NCI-H187 (cell line): ENCODE measurements at places on chromosomes 6 and 20.

DNA sequence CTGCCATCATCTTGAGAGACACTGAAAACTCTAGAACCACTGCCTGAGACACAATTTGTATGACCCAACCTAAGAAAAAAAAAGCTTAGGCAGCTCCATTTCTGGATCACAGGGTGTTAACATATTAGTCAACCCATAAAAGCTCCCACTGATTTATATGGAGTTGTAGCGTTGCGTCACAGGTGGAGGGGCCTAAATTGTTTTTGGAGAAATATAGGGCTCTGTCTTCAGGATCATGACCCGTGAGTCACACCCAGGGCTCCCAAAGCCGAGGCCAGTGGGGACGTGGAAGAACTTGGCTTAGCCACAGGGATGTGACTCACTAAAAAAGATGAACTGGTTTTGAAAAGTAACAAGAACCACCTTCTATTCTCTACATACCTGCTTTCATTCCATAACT, 116.5 kb upstream of the BMP2 start:
- no peak for DNase-seq

DNA sequence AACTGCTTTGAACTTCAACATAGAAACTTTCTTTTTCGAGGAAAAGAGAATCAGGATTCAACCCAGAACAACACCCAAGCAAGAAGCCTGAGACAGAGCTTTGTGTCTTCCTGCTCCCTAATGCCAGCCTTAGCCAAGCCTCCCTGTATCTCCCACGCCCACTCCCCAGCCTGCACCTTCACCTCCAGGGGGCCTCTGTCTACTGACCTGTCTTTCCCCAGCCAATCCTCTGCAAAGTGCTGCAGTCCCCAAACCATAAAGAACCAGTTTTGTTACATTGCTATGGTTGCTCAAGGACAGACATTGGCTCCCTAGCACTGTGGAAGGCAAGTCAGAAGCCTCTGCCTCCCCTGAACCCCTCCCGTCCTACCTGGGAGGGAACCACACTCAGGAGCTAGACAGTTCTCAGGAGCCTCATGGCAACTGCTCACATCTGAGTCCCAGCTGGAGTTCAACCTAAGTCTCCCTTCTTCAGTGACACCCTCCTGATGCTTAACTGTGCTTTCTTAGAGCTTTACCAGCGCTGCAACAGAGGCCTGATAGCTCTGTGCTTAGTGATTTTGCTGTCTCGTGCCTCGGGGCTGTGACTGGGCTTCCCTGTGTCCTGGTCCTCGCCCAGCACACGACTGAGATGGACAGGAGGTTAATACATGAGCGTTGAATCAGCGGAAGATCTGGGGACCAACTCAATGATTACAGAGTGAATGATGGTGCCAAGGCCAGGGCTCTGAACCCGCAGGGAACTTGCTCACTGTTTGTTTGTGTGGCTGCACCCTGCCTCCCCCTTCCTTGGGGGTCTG, 101.5 kb upstream of the DUSP22 start:
- DNase-seq, result no peak

- no peak for DNase-seq
These were observed 68.3 kb downstream of the PKHD1 start for GRCh38 chr6:52019092-52019491.

- DNase-seq, result no peak
These were observed 9.2 kb upstream of the VSTM2L start for GRCh38 chr20:37893566-37894241.

- no peak for DNase-seq
These were observed 137.1 kb downstream of the DNAH8 start for GRCh38 chr6:38852215-38852614.

GRCh38 chr6:34115403-34115795, 30.5 kb downstream of the GRM4 start:
- no peak for DNase-seq

DNA sequence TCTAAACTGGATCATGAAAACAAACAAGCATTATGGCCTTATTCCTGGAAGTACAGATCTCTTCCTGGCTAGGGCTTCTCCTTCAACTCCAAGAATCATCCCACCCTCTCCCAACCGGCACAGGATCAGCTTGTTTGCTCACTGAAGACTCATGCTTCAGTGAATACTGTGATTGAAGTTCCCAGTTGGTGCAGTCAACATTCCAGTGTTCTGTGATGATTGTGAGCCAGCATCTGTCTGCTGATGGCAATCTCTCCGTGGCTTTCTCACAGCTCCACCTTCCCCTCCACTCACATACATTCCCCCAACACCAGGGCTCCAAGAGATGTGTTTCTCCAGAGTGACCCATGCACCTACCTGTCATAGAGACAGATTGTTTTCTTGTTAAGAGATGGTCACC, 421.3 kb upstream of the BTBD3 start:
- no peak for DNase-seq
